ENCODE measurements at places on chromosomes 6 and 20. TPM values are rescaled to one million over a fixed set of nuclear protein-coding genes. Genes with fewer than 3 reads are reported as not detected.

GRCh38 chr6:71349395-71349794 is 60.8 kb downstream of the OGFRL1 start:
- peaks cover 15% of the 10 kb centered on the region for H3K4me1 ChIP-seq
- H3K27me3 ChIP-seq = no peaks in the 10 kb centered on the region
- peak; percentile 21 for DNase-seq
- no peaks in the 10 kb centered on the region for H3K36me3 ChIP-seq
- no peak overlapping the region for H3K4me3 ChIP-seq

DNA sequence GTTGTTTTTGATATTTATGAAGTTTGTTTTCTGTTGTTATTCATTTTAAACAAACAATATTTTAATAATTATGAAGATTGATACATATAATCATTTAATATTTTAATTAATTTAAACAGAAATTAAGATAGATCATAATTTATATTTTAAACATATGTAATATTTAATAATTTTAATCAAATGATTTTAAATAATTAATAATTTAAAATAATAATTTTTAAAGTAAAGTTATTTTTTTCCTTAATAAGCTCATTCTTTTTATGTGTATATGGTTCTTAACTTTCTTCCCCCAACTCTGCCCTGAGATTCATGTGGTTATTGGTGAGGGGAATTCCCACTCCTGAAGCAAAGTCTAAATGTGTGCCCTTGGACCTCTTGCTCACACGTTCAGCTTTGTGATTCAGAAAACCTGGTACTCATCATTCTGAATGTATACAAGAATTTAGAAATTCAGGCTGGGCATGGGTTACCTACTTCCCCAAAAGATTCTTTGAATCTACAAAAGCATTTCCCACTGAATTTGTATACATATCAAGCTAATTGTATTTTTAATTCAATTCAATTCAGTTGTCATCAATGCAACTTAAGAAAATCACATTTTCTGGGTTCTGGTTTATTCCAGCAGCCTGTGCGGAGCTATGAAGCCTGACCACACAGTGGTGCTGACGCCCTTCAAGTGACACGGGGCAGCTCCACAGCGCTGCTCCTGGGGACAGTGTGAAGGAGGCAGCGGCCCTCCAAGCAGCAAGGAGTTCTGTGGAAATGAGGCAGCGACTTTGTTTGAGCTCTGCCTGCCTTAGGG is 168.9 kb upstream of the UST start:
- H3K27me3 ChIP-seq = no peaks in the 10 kb centered on the region
- H3K36me3 ChIP-seq = no peaks in the 10 kb centered on the region
- H3K4me1 ChIP-seq = no peaks in the 10 kb centered on the region
- DNase-seq = peak; percentile 87
- H3K4me3 ChIP-seq = no peak overlapping the region

DNA sequence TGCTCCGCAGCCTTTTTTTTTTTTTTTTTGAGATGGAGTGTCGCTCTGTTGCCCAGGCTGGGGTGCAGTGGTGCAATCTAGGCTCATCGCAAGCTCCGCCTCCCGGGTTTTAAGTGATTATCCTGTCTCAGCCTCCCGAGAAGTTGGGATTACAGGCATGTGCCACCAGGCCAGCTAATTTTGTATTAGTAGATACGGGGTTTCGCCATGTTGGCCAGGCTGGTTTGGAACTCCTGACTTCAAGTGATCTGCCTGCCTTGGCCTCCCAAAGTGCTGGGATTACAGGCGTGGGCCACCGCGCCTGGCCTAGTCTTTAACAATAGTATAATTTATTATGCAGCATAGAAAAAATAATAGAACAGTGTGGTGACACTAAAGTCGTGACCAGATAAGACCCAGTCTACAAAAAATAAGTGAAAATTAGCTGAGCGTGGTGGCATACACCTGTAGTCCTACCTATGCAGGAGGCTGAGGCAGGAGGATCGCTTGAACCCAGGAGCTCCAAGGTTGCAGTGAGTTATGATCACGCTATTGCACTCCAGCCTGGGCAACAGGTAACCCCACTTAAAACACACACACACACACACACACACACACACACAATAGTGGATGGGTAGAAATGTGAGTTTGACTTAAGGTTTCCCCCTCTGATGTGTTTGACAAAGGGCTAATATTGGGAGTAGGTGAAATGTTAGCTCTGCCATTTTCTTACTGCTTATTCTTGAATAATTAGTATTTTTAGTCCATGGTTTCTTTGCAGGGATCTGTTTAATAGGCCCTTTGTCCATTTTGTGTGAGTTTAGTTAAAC is 6.5 kb downstream of the PIM1 start:
- H3K36me3 ChIP-seq = peaks cover 3% of the 10 kb centered on the region
- H3K27me3 ChIP-seq = no peaks in the 10 kb centered on the region
- H3K4me3 ChIP-seq = peak overlapping the region; percentile 73

DNA sequence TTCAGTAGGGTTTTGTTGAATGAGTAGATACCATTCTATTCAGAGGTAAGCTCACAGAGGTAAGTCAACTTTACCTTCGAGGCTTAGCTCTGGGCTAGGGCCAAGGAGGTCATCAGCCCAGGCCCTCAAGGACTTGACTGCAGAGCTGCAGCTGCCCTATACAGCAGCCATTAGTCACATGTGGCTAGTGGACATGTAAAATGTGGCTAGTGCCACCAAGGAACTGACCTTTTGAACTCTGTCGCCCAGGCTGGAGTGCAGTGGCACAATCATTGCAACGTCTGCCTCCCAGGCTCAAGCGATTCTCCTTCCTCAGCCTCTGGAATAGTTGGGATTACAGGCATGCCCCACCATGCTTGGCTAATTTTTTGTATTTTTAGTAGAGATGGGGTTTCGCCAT is 47.9 kb upstream of the EPB41L1 start:
- H3K27me3 ChIP-seq = no peaks in the 10 kb centered on the region
- H3K4me1 ChIP-seq = peaks cover 31% of the 10 kb centered on the region
- H3K4me3 ChIP-seq = no peak overlapping the region
- DNase-seq = peak; percentile 56

- DNase-seq = no peak
- H3K36me3 ChIP-seq = no peaks in the 10 kb centered on the region
- no peak overlapping the region for H3K27ac ChIP-seq
- no peak overlapping the region for H3K4me3 ChIP-seq
Measured at GRCh38 chr6:74597266-74597665, 608.6 kb downstream of the COL12A1 start.

DNA sequence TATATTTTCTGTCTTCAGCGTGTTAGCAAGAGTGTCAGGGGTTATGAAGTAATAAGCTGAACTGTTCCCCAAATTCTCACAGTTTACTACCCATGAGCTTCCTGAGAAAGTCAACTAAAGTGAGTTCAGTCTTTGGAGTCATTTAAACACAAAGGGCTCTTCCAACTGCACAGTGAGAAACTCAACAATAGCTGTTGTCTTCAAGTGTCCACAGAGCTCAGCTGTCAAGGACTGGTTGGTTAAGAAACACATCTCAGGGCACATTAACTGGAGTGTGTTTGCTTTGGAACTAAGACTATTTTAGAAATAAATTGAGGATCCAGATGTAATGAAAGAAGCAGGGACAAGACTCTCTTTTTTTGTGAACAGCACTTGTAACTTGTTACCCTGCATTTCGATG is 241.4 kb upstream of the SOX4 start:
- no peaks in the 10 kb centered on the region for H3K36me3 ChIP-seq
- H3K4me3 ChIP-seq = no peak overlapping the region
- no peak overlapping the region for H3K27ac ChIP-seq
- no peaks in the 10 kb centered on the region for H3K4me1 ChIP-seq

GRCh38 chr6:103107985-103108384 is 1714.5 kb downstream of the GRIK2 start:
- H3K27ac ChIP-seq = no peak overlapping the region
- H3K4me1 ChIP-seq = no peaks in the 10 kb centered on the region
- DNase-seq = no peak
- H3K4me3 ChIP-seq = no peak overlapping the region

GRCh38 chr20:25487306-25487705 is 79.8 kb downstream of the GINS1 start:
- no peak for DNase-seq
- no peaks in the 10 kb centered on the region for H3K27me3 ChIP-seq
- peaks cover 7% of the 10 kb centered on the region for H3K36me3 ChIP-seq
- H3K4me1 ChIP-seq = no peaks in the 10 kb centered on the region
- H3K27ac ChIP-seq = no peak overlapping the region

- H3K27ac ChIP-seq = peak overlapping the region; percentile 99
- no peak for DNase-seq
- H3K36me3 ChIP-seq = peaks cover 62% of the 10 kb centered on the region
- no peaks in the 10 kb centered on the region for H3K27me3 ChIP-seq
- peak overlapping the region; percentile 94 for H3K4me3 ChIP-seq
- H3K4me1 ChIP-seq = peaks cover 74% of the 10 kb centered on the region
Measured at GRCh38 chr6:32852018-32852843, 1.3 kb downstream of the TAP1 start.

The FBXO5 gene
- polyA plus RNA-seq = 33.2 TPM

DNA sequence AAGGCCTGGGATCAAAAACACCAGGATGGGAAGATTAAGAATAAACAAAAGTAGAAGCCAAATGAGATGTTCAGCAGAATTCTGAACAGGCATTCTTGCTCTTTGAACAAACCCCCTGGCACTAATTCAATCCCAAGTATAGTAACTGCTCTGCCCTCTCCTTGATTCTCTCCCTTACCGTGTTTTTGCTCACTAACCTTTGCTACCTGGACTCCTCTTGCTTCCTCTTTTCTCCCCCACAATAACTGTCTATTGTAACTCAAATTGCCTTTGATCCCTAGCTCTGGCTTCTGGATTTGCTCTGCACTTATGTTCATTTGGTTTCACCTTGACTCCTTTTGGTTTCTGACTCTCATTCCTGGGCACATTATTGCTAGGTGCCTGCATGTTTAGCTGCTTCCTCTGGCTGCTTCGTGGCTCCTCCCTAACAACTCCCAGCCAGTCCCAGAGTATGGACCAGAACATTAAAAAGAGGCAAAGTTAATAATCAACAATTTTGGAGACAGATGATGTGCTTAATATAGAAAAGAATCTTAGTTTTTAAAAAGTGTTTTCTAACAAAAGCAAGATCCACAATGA is 65.4 kb upstream of the PHIP start:
- H3K4me3 ChIP-seq = no peak overlapping the region
- H3K27me3 ChIP-seq = no peaks in the 10 kb centered on the region
- no peak for DNase-seq
- no peaks in the 10 kb centered on the region for H3K36me3 ChIP-seq
- no peaks in the 10 kb centered on the region for H3K4me1 ChIP-seq

DNA sequence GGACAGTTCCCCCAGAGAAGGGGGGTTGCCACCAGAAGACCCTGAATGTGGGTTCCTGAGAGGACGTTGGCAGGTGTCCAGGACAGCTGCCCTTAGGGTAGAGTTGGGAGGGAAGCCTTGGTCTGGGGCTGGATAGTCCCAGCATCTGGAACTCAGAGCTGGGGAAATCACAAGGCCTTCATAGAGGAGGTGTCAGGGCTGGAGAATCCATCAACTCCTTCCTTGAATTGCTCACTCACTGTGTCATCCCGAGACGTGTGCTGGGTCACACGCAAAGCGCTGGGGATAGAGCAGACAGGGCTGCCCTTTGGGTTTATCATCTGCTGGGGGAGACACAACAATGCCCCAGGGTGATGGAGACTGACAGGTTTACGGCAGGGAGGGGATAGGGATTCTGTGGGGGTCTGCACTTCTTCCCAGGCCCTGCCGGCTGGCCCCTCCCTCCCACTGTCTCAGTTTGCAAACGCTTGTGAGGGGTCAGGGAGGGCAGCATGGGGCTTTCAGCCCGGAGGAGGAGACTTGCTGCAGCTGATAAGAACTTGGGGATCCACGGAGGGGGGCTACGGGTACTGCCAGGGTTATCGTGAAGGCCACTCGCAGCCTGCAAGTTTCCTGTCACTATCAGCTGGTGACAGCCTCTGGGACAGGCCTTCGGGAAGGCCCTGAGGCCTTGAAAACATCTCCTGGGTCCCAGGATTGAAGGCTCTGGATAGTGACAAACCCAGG is 18.6 kb downstream of the RBM38 start:
- H3K27me3 ChIP-seq = no peaks in the 10 kb centered on the region
- H3K36me3 ChIP-seq = no peaks in the 10 kb centered on the region
- no peak overlapping the region for H3K27ac ChIP-seq

DNA sequence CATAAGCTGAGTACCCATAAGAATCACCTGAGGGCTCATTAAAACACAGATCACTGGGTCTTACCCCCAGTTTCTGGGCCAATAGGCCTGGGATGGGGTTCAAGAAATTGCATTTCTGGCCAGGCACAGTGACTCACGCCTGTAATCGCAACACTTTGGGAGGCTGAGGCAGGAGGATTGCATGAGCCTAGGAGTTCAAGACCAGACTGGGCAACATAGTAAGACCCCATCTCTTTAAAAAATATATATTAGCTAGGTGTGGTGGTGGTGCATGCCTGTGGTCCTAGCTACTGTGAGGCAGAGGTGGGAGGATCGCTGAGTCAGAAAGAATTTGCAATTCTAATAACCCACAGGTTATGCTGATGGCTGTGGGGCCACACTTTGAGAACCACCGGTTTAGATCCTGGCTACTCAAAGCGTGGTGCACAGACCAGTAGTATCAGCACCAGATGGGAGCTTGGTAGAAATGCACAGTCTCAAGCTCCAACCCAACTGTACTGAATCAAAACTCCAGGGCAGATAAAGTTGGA is 2.0 kb downstream of the CCM2L start:
- H3K4me3 ChIP-seq = no peak overlapping the region
- H3K27ac ChIP-seq = no peak overlapping the region
- H3K36me3 ChIP-seq = no peaks in the 10 kb centered on the region
- H3K4me1 ChIP-seq = no peaks in the 10 kb centered on the region

The COL11A2 gene
- 2.6 TPM for polyA plus RNA-seq

The FAM83C gene
- not detected for polyA plus RNA-seq

GRCh38 chr6:117459204-117459944 is 23.1 kb upstream of the DCBLD1 start:
- no peak overlapping the region for H3K4me3 ChIP-seq
- no peaks in the 10 kb centered on the region for H3K4me1 ChIP-seq
- DNase-seq = no peak
- H3K36me3 ChIP-seq = no peaks in the 10 kb centered on the region

DNA sequence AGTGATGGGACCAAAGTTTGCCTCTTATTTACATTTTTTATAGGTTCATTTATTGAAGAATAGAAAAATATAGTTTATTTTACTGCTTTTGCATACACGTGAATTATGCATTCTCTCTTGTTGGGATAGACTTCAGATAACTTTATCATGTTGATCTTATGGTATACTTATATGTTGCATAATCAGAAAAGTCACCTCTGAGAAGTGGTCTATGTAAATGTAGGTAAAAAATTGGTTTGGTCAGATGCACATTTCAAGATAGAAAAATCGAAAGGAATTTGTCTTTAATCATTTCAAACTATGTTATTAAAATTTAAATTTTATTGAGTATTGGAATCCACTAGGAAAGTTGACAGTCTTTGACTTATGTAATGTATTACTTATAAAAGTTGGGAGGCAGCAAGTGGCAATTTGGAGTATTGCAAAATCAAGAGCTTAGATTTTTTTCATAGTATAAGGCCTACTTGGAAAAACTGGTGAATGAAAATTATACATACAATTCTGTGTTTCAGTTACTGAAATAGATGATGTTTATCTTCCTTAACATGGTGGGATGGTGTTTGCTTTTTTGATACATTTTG is 2.4 kb downstream of the PHF3 start:
- H3K4me3 ChIP-seq = peak overlapping the region; percentile 94
- H3K27me3 ChIP-seq = no peaks in the 10 kb centered on the region
- H3K4me1 ChIP-seq = peaks cover 55% of the 10 kb centered on the region
- H3K27ac ChIP-seq = no peak overlapping the region
- no peak for DNase-seq
